ENCODE measurements at places on chromosomes 11 and 22.

GRCh38 chr22:19041704-19042074 lies 80.5 kb downstream of the DGCR2 start:
- DNase-seq = no peak

DNA sequence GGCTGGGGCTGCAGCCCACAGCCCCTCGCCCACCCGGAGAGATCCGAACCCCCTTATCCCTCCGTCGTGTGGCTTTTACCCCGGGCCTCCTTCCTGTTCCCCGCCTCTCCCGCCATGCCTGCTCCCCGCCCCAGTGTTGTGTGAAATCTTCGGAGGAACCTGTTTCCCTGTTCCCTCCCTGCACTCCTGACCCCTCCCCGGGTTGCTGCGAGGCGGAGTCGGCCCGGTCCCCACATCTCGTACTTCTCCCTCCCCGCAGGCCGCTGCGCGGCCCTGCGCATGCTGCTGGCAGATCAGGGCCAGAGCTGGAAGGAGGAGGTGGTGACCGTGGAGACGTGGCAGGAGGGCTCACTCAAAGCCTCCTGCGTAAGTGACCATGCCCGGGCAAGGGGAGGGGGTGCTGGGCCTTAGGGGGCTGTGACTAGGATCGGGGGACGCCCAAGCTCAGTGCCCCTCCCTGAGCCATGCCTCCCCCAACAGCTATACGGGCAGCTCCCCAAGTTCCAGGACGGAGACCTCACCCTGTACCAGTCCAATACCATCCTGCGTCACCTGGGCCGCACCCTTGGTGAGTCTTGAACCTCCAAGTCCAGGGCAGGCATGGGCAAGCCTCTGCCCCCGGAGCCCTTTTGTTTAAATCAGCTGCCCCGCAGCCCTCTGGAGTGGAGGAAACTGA lies 731 bp downstream of the GSTP1 start:
- DNase-seq = peak; percentile 55

GRCh38 chr22:31160328-31160978 lies 471 bp downstream of the RNF185 start:
- DNase-seq = no peak

- no peak for DNase-seq
Measured at GRCh38 chr11:130633466-130633865, 185.0 kb downstream of the ADAMTS15 start.

DNA sequence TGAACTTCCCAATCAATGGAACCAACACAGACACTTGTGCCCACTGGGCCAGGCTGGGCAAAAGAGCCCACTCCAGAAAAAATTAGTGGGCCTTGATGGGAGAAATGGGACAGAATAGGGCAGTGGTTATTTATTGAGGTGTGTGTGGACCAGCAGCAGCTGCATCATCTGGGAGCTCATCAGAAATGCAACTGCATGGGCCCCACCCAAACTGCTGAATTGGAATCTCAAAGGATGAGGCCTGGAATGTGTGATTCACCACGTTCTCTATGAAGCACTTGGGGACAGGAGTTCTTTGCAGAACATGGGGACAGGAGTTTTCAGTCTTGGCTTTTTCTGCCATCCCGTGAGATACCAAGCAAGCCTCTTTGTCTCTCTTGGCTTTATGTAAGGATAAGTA lies 255.6 kb upstream of the PLET1 start:
- DNase-seq = no peak

DNA sequence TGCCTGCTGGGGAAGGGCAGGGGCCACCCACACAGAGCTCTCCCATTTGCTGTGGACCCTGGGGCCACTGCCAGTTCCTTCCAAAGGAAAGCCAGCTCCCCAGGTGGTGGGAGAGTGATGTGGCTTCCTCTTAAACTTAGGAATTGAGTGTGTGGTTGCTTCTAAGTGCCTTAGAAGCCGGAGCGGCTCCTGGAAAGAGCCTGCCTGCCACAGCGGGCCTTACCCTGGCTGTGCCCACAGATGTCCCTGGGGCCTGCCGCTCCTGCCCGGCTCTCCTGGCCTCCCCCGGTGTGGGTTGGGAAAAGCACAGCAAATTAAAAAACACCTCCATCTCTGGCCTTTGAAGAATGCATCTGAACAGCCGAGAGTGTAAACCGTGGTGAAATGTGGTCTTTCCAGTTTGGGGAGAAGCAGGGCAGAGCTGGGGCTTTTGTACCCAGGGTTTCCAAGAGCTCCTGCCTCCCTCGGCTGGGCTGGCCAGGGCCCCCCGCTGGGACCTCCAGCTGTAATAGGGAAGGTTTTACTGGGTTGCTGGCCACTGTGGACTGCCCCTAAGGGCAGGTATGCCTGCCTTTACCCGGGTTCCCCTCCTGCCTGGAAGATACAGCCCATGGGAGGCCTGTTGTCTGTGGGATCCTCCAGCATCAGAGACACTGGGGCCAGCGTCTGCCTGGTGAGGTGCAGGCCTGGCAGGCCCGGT lies 30.2 kb downstream of the LRP5 start:
- DNase-seq = no peak

- no peak for DNase-seq
Measured at GRCh38 chr11:115676768-115677167, 172.6 kb upstream of the CADM1 start.

- DNase-seq = no peak
Measured at GRCh38 chr11:43852057-43852636, 28.5 kb upstream of the ALKBH3 start.

GRCh38 chr11:128493570-128493965 lies 93.8 kb downstream of the ETS1 start:
- DNase-seq = no peak

DNA sequence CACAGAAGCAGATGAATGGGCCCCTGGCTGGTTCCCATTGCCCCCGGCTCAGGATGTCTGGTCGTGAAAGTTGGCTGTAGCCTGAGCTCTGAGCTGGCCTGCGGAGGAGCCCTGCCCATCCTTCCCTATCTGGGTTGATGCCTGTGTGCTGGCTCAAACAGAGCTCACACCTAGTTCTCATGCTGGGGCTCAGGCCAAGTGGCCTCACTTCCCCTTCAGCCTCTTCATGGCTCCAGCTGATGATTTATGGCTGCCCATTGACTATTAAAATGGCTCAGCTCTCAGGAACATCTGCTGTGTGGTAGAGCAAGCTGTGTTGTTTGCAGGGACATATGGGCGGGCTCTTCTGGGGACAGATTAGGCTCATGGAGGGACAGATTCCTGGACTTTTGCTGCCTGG lies 64.7 kb downstream of the ADAMTS15 start:
- peak; percentile 16 for DNase-seq

DNA sequence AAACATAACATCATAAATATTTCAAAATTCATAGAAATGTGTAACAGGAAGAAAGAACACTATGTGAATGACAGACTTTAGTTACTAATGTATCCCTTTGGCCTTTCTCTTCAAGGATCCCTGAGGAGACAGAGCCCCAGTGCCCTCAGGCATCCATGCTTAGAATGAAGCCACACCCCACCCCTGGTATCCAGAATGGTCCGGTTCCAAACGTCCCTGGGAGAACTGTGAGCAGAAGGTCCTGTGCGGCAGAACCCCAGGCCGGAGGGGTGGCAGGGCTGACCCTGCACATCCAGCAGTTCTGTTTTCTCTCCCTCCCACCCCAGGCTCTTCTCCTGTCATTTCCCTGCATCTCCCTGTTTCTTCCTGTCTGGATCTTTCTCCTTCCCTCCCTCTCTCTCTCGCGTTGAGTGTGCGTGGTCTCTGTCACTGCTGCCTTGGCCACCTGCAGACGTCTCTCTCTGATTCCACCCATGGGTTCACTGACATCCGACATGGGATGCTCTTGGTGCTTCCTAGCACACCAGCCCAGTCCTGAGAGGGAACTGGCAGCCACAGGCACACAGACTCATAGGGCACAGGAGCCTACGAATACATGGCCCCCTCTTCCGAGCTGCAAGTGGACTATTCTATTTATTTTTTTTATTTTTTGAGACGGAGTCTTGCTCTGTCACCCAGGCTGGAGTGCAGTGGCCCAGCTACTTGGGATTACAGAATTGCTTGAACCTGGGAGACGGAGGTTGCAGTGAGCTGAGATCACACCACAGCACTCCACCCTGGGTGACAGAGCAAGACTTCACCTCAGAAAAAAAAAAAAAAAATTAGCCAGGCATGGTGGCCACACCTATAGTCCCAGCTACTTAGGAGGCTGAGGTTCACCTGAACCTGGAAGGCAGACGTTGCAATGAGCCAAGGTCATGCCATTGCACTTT lies 5.7 kb downstream of the RFPL1 start:
- no peak for DNase-seq

GRCh38 chr11:111718436-111718835 lies 47.8 kb downstream of the PPP2R1B start:
- no peak for DNase-seq

DNA sequence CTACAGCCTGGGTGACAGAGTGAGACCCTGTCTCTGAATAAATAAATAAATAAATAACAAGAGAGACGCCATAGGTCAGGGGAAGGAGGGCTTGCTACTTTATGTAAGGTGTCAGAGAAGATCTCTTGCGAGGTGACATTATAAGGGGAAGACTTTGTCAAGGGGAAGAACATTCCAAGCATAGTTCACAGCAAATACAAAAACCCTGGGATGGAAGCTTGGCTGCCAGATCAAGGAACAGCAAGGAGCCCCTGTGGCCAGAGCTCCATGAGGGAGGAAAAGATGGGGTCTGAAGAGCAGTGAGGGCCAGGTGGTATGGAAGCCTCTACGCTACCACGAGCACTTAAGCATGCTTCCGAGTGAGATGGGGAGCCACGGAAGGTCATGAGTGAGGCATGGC lies 62.3 kb downstream of the AHNAK start:
- DNase-seq = no peak

- DNase-seq = no peak
Measured at GRCh38 chr22:19720999-19721329, 2.4 kb upstream of the GP1BB start.

GRCh38 chr22:40107851-40108378 lies 69.8 kb upstream of the TNRC6B start:
- DNase-seq = no peak

GRCh38 chr11:121385688-121386087 lies 66.4 kb upstream of the SORL1 start:
- no peak for DNase-seq

DNA sequence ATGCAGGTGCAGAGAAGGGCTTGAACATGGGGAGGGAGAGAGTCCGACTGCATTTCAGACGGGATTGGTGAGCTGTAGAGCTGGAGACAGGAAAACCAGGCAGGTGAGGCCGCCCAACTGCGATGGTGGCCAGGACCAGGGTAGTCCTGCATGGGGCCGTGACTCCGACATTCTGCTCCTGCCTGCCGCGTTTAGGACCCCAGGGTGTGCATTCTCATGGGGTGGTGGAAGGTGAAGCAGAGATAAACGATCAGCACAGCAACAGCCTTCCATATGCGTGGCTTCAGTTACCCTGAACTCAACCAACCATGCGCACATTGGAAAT lies 29.3 kb downstream of the SHANK2 start:
- DNase-seq = no peak

DNA sequence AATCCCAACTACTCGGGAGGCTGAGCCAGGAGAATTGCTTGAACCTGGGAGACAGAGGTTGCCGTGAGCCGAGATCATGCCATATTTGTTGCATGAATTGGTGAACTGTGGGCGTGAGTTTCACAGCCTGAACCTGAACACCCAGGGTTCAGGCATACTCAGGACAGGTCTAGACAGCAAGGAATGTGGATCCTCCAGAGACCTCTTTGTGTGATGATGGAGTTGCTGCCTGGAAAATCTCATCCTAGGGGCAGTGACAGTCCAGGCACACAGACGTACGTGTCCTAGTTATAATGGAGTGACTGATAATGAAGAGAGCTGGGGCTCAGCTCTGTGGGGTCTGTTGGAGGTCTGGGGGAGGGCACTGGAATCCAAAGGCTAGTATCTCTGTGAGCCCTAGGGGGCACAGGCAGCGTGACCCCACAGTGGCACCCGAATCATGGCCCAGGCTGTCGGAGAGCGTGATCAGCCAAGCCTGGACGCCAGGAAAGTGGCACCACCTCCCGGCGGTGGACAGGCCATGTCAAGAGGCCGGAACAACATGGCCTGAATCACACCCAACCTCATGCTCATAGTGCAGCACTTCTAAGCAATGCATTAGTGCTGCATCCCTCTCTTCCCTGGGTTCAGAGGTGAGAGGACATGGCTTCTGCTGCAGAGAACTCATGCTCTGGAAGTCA lies 31.7 kb downstream of the RIBC2 start:
- DNase-seq = no peak

All from anterior cingulate cortex (tissue), 58 donors.